DMS79 (cell line): ENCODE measurements at places on chromosomes 3 and 15.

GRCh38 chr3:122917412-122917811 is 110.2 kb downstream of the SEMA5B start:
- DNase-seq: no peak

DNA sequence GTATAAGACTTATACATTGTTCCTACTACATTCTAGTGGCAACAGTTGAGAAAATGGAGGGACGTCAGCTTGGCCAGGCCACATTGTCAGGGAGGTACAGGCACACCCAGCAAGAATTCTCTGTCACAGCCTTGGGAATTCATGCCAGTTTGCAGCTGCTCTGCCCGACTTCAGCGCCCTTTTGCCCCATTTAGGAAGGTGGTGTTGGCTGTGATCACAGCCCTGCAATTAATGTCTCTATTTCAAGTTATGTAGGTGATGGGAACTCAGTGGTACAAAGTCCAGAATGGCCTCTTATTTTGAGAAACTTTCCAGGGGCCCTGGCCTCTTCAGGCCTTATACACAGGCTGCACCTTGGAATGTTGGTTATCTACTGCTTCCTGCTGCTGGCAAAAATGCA is 26.7 kb downstream of the AMOTL2 start:
- no peak for DNase-seq

DNA sequence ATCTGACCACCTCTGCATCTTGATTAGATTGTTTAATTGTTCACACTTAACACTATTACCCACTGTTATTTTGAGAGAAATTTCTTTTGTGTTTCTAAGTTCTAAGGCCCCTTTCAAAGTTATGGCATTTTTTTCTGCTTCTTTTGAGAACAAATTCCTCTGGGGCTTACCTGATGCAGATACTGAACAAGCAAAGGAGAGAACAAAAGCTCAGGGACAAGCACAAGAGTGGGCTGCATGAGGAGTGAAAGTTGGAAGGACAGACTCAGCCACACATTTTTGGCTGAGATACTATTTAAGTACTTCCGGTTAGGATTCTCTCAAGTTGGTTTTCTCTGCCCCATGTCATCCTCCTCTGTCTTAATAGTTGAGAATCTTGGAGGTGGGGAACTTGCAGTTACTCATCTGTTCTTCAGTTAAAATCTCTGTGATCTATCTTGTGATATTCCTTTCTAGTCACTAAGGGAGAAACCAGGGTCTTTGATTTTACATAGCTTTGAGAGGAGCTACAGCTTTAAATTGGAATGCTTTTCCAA is 54.7 kb downstream of the CMTM6 start:
- DNase-seq: no peak

DNA sequence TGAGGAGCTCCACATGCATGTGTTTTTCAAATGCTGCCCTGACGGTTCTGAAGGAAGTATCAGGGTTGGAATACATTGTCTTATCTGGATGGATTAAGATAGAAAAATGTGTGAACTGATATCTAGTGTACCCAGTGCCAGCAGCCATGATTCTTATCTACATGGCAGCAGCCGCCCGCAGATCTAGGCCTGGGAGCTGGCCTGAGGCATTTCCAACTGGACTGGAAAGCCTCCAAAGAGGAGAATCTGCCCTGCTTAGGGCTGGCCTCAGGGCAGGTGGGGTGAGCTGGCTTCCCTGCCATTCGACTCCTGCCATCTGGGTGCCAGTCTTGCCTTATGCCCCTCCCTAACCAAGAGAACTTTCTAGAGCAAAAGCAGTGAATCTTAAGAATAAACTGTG is 125.8 kb downstream of the SSR3 start:
- DNase-seq: peak; percentile 43

DNA sequence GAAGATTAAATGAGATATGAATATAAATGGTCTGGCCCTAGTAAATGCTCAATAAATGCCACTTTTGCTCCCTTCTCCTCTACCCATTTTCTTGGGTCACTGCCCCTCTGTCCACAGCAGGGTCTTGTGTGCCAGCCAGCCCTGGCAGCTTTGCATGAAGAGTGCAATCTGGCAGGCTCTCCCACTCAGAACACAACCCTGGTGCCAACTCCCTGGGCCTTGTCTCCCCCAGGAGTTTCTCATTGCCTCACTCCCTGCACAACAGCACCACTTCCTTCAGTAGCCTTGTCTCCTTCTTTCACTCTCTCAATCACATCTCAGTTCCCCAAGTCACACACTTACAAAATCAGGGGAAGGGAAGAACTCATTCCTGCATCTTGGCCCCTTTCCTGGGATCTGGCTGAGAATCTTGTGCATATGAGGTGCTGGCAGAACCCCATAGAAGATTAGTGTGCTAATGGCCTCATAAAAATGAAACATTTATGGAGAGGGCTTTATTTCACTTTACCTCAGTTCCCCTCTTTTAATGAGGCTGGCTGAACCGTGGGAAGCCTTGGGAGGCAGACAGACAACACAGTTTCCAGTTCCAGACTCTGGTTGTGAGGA is 445.9 kb upstream of the PROK2 start:
- DNase-seq: no peak

- no peak for DNase-seq
These were observed 2.0 kb upstream of the BAHD1 start for GRCh38 chr15:40438712-40439111.
